NCI-H1417 (cell line): ENCODE measurements at places on chromosomes 12 and 14.

GRCh38 chr14:58637391-58638230, at the start of gene DACT1:
Gene DACT1 (plus strand): TSS chr14:58637962. CDS start chr14:58638203, 241 bp downstream.
- peak; percentile 21 for DNase-seq

GRCh38 chr14:20754308-20754707, 8.6 kb downstream of the EDDM3A start:
- DNase-seq: no peak

DNA sequence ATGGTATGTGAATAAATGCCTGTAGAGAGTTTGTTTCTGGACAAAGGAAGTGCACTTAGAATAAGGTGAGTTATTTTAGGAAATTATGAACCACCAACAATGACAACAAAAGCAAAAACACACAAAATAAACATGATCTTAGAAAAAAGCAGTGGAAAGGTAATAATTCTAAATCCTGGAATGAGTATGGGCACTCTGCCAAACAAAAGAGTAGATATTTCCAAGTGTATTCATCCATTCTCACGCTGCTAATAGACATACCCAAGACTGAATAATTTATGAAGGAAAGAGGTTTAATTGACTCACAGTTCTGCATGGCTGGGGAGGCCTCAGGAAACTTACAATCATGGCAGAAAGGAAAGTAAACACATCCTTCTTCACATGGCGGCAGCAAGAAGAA, 269.3 kb upstream of the NPAS3 start:
- no peak for DNase-seq

- no peak for DNase-seq
Measured at GRCh38 chr12:4802841-4803240, 82.6 kb downstream of the GALNT8 start.

DNA sequence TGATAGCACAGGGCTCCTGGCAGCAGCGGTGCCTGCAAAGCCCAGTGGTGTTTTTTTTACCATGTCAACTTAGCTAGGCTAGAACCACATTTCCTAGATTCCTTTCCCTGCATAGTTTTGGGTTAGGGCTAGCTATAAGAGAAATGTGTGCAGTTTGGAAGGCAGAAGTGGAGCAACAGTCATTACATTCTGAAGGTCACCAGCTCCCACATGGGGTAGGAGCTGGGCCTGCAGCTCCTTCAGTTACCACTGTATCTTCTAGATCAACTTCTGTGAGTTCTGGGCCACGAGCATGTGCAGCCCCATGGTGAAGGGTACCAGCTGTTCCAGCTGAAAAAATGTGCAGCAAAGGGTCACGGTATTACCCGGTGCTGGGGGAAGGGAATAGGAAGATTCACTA, 2.3 kb upstream of the SLC25A3 start:
- DNase-seq: no peak

DNA sequence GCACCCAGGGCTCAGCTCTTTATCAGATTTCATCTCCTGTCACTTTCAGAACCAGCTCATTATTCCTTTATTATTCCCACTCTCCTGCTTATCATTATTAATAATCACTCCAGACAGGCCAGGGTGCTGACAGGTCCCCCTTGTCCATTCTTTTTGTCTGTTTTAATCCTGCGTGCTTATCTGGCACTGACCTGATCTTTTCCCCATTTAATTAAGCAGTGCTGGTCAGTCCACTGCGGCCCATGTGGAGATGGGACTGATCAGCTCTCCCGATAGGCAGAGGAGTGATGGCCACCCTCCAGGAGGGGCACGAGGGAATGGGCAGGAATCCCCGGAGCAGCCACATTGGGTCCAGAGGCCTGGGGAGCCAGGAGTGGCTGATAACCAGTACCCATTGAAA, 55.5 kb upstream of the GPATCH2L start:
- no peak for DNase-seq

- DNase-seq: no peak
Measured at GRCh38 chr12:84641940-84642545, 270.6 kb downstream of the SLC6A15 start.

- DNase-seq: no peak
Measured at GRCh38 chr12:28583701-28584261, 393.5 kb downstream of the CCDC91 start.

- DNase-seq: peak; percentile 87
Measured at GRCh38 chr14:91753501-91754128, 21.7 kb upstream of the CATSPERB start.

- DNase-seq: no peak
Measured at GRCh38 chr12:69836015-69836414, 11.0 kb downstream of the MYRFL start.

DNA sequence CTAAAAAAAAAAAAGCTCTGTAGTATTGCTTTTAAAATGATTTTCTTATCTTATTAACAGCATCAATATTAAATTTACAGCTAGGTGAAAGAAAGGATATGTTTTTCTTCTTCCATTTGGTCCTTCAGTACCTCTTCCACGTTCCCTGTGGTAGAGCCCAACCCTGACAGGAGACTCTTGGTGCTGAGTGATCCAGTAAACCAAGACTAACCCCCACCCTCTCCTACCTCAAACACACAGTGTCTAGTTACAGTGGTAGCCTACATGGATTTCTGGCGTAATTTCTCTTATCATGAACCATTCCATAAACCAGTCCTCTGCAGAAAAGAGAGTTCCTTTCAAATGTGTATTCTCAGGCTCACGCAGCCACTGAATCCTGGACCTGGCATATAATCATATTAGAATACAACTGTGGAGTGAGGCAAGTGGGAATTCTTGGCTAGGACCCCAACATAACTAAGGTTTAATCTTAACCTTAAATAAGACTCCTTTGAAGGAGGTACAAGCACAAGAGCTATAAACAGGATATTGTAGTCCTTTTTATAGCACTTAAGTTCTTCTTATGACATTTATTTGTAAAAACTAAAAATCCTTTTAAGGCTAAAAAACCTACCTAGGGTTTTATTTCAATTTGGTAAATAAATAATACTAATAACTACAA, 27.1 kb downstream of the TXNRD1 start:
- DNase-seq: no peak

GRCh38 chr14:20482382-20482781, 13.2 kb downstream of the PNP start:
- DNase-seq: no peak

- no peak for DNase-seq
Measured at GRCh38 chr12:53530061-53530460, 22.8 kb upstream of the NPFF start.

- DNase-seq: no peak
Measured at GRCh38 chr12:2749580-2749979, 45.2 kb upstream of the FKBP4 start.

- DNase-seq: no peak
Measured at GRCh38 chr14:21059842-21060613, 2.4 kb downstream of the RNASE8 start.

GRCh38 chr12:69875416-69875935, 50.4 kb downstream of the MYRFL start:
- no peak for DNase-seq

DNA sequence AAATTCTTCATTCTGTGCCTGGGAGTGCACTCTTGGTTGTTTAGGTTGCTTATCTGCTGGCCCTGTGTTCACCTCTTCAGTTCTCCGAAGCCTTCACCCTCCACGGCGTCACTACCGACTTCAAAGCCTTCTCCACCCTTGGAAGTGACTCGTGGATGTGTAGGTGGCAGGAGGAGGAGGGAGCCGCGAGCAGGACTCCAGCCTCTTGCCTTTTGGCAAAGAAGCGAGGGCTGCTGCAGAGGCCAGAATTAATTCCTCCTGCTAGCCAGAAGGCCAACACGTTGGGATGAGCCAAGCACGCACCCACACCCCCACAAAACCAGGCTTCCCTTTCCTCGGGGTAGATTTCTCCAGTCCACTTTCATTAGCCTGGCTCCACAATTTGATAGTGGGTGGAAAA, 86.5 kb downstream of the TBX5 start:
- no peak for DNase-seq

GRCh38 chr14:29028973-29029582, 262.5 kb downstream of the FOXG1 start:
- no peak for DNase-seq

DNA sequence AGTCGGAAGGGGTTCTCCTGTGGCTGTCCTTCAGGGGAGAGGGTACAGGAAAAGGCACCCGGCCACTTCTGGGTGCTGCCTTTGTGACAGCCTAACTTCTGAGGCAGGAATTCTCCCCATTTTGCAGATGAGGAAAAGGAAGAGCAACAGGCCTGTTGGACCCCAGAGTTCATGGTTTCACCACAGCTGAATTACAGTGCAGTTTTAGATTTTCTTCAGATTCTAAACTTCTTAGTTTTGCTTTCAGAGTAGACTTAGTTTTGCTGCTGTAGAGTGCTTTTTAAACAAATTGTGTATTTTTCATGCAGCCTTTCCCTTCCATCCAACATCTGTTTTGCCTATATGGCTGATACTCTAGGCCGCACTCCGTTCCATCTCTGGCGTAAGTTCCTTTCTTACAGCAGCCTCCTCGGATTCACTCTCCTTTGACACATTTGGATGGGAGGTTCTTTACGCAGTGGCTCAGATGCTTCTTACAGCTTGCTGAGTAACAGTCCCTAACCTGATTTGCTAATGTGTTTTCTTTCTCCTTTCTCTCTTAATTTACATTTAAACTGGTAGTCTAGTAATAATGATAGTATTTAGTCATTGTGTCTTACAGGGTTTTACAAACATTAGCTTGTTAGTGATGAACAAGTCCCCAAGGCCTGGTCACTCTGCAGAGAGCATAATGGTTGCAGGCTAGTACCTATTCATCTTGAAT, 7.8 kb downstream of the TRAF3 start:
- no peak for DNase-seq

DNA sequence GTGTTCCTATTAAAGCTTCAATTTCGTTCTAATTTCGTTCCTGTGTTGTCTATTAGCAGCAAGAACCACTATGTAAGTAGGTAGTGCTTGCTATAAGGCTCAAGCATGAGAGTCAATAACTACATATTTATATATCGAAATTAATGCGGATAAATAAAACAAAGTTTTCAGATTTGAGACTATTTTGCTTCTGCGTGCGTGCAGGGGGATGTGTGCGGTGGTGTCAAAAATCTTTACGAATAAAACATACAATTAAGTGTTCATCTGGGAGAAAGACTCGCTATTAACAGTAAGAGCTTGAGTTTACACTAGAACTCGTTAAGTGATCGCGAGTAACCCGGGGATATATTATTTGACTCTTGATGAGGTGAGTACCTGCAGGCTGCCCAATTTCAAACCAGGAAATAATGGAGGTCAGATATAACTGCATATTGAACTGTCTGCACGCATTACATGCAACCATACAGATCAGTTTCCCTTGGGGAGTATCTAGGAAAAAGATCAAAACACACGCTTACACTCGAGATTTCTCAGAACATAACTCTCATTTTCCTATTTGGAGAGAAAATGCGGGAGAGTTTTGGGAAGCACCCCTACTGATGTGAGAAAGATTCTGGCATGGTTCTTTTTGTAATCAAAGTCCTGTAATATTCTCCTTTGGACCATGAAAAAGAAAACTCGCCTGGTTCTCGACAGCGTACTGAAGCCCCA, 813 bp downstream of the TWF1 start:
- DNase-seq: peak; percentile 86

DNA sequence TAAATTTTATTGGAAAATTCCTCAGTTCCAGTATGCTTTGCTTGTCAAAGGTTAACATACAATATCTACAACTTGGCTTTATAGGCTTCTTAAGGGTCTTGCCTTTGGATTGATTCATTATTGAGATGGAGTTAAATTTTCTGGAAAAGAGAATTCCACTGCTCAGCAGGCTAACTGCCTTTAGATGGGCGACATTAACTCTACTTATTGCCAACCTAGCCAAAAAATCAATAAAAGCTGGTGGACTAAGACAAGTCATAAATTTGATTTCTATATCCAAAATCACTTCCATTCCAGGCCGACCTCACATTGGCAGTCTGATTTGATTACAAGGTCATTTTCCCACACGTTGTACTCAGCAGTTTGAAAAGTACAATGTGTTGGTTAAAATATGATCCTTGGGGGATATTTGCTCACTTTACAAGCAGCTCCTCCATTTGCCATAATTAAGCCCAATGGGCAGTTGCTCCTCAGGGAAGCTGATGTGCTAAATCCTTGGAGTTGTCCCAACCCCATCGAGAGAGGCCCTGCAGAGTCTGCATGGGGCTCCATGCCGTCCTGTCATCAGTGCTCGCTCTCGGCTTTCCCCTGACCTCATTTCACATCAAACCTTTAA, 36.1 kb upstream of the CRY1 start:
- peak; percentile 18 for DNase-seq

GRCh38 chr12:24544368-24544767, 404.5 kb downstream of the BCAT1 start:
- no peak for DNase-seq

DNA sequence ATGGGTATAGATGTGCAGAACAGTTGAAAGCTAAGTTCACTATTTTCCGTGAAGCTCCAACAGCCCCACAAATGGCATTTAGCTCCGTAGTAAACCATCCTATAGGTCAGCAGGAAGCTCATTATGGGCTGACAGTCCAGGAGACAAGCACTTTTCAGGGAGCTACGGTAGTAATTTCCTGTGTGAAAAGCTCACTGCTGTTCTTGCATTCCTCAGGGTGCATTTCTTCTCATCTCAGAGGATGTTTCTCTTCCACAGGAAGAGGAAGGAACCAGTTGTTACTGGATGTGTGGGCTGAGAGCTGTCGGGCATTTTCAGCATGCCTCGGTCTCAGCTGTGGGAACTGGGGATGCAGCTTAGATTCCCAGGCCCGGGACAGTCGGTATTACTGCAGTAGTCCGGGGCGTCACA, 72.8 kb downstream of the GALNT4 start:
- no peak for DNase-seq

DNA sequence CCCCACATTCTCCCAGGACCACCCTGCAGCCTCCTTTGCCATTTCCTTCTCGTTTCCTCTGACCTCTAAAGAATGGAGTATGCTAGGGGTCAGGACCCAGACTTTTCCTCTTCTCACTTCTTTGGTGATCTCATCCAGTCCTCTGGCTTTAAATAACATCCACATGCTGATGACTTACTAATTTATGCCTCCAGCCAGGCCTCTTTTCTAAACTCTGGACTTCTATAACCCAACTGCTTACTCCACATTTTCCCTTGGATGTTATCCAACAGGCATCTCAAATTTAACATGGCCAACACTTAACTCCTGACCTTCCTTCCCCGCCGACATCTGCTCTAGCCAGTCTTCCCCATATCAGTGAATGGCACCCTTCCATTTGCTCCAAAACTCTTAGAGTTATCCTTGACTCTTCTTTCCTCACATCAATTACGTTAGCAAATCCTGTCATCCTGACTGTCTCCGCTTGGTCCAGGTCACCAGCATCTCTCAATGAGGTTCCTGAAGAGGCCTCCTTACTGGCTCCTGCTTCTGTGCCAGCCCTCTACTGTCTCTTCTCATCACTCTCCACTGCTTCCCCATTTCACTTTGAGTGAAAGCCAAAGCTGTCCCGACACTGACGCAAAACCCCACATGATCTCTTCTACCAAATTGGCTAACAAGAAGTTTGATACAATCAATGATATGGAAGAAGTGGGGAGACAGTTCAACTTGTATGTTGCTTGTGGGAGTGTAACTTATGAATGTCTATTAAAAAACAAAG, 42.7 kb downstream of the TMBIM6 start:
- no peak for DNase-seq
